ENCODE measurements at places on chromosomes 2 and 18.

- no peak for DNase-seq
Measured at GRCh38 chr2:27721884-27722485, 49.5 kb upstream of the MRPL33 start.

DNA sequence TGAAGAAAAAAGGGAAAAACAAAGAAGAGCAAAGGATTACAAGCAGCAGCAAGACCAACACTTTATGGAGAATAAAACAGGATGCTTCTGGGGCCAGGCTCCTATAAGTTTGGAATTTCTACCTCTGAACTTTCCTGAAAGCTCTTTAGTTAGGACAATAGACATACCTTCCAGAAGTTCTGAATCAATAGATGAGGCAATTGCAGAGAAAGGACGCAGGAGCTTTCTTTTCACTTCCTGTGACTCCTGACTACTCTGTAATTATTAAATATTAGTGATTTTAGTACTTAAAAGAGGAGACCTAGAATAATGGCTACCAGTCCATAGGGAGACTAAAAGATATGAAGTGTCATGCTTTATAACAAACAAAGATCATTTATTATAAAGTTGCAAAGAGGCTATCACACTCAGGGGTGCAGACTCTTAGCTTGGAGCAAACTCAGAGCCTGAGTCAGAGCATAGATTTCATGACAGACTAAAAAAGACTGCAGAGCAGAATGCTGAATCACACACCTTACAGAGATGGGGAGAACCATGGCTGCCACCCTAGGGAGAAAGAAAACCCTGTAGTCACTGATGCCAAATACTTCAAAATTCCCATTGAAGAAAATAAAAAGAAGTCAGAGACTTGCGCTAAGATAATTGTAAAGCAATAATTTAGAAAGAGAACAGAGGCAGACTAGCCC is 52.5 kb upstream of the FAM136A start:
- DNase-seq, result no peak

GRCh38 chr2:175432793-175433192 is 251.3 kb upstream of the ATP5MC3 start:
- DNase-seq, result no peak

GRCh38 chr2:38115216-38116032 is 39.5 kb upstream of the CYP1B1 start:
- DNase-seq, result peak; percentile 33

DNA sequence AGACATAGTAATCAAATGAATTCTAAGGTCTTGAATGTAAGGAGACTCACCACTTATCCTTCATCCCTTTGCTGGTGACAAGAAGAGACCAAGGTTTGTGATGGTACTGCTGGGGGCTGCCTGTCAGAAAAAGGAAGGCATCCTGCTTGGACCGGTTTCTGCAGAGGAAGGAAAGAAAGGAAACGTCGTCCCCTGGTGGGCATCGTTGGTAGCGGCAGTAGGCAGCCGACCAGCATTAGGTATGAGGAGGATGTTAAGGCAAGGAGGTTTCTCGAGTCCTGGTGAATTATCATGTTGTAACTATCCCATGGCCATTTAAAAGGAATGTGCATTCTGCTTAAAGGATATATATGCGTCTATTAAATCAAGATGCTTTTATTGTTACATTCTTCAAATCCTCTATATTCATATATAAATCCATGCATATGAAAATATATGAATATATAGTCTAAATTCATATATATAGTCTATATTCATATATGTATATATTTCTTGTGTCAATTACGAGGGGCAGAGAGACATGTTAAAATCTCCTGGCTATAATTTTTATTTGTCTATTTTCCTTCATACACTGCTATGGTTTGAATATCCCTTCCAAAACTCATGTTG is 94.4 kb upstream of the TGFA start:
- DNase-seq, result peak; percentile 50

GRCh38 chr2:6237039-6237660 is 545.0 kb downstream of the SOX11 start:
- no peak for DNase-seq

GRCh38 chr2:134774786-134775641 is 56.2 kb upstream of the TMEM163 start:
- no peak for DNase-seq

GRCh38 chr2:71130905-71131244 is 441 bp downstream of the MPHOSPH10 start:
- DNase-seq, result no peak

DNA sequence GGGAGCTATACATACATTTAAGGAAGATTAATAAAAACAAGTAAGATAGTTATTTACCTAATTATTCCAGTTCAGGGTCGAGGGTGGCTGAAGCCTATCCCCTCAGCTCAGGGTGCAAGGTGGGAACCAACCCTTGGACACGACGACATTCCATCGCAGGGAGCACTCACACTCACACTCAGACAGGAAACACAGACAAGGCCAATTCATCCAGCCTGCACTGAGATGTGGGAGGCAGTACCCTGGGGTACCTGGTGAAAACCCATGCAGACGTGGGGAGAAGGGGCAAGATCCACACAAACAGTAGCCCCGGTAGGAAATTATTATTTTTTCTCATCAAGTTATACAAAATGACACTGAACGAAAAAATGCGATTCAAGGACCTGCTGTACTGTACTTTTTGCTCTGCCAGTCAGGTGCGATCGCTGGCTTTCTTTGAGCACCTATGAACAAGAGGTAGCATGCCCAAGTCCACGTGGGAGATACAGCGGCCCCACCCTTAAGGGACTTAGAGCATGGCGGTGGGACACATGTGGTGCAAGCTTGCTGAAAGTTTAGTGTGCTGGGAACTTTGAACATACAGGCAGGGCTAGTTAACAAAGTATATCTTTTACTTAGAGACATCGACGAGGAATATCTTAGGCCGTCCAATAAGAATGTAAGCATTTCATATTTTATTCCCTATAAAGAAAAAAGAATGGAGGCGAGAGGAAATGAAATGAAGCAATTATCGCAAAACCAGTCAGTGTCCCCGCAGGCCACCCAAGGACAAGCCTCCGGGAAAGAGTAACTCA is 624 bp downstream of the METTL8 start:
- DNase-seq, result peak; percentile 6

DNA sequence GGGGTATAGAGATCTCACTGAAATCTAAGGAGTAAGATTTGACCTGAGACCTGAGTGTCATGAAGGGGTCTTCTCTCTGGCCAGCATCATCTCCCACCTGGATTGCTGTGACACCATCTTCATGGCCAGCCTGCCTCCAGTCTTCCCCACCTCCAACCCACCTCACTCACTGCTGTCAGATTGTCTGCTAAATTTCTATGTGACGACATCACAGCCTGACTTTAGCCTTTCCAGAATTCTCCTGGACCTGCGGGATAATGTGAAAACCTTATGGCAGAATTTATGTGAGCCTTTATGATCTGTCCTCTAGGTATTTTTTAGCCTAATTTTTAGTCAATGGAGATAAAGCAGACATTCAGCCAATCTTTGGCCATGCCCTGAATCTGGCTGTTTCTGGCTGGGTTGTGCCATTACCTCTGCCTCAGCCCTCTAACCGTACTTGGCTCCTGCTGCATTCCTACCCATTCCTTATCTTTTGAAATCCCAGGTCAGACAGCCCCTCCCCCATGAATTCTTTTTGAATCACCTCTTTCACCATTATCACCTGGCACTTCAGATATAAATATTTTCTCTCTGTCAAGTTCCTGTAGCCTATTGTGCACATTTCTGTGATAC is 66.4 kb upstream of the MMADHC start:
- DNase-seq, result no peak

DNA sequence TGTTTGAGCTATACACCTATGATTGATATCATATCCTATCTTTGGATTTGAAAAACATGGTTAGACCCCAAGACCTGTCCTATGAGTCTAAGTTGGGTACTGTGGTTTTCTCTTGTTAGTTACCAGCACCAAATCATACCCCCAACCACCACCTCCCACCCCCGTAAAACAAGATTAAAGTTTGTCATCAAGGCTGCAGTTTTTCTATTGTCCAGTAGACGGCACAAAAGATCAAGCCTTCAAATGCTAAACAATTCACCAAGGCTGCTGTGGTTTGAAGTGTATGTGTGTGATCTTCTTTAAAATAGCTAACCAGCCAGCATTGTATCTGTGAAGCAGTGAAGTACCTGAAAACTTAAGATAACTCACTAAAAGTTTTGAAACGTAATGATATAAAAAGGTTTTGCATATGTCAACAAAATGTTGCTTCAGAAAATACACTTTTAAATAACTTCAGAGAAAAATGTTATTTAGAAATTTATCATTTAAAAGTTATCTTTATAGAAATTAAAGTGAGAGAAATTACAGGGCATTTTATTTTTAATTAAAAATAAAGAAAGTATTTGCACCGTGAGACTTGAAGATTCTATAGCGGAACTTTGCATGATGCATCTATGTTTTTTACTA is 5.8 kb upstream of the MEIS1 start:
- DNase-seq, result no peak

- no peak for DNase-seq
Measured at GRCh38 chr2:202425036-202425435, 48.9 kb downstream of the BMPR2 start.

- no peak for DNase-seq
Measured at GRCh38 chr2:148812306-148812705, 62.7 kb upstream of the KIF5C start.

GRCh38 chr18:10190564-10190963 is 263.9 kb upstream of the APCDD1 start:
- DNase-seq, result no peak

GRCh38 chr2:7693246-7694075 is 776.2 kb downstream of the RNF144A start:
- no peak for DNase-seq

DNA sequence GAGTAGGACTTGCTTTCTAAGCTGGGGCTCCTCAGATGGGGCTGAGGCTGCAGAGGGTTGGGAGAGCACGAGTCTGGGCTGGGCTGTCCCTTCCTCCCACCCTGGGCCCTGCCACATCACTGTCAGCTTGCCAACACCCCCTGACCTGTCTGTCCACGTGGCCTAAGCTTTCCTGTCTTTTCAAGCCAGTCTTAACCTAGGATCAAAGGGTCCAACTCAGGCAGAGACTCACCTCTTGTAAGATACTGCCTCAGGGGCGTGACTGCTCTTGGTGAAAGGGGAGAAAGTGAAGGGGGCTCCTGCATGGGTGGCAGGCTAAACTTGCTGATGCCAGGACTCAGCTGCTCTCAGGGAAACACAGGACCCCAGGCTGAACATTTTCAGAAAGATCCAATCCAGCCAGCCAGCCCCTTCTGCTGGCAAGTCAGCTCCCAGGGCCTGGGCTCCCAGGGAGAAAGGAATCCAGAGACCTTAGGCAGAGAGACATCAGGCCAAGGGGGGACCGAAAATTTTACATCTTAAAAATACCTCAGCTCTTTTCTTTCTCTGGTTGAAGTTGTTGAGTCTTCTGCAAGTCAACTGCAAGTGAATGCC is 144.2 kb upstream of the ID2 start:
- no peak for DNase-seq

DNA sequence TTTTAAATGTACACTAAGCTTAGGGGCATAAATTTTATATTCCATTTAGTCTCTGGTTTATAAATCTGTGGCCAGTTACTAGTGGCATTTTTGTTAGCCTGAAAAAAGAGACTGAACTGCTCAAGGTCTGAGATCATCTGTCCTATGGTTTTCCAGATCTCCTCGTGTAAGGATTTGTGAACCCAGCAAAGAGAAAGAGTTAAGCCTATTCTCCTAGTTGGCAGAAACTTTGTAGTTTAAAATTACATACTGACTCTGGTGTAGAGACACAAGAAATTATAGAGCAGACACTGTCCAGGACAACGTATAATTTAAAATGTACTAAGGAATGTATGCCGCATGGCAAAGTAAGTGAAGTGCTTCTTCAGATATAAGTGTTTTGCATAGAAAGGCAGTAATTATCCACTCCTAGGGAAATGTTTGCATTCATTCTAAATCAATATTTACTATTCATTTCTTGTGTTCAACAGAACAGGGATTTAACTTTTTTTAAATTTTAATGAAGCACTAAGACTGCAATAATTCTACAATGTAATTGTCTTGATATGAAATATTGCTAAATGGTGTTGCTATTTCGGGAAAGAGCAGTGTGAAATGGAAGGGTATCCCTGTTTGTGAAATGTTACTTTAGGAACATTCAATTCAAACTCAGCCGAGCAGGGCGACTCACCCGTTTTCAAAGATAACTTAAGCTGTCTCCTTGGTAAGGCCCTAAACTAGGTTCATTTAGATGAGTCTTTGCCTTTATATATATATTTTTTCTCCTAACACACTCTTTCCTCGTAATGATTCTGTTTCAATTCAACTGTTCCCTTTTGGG is 508.4 kb upstream of the ZEB2 start:
- no peak for DNase-seq

GRCh38 chr2:223580951-223581350 is 21.2 kb downstream of the SCG2 start:
- DNase-seq, result no peak

- no peak for DNase-seq
Measured at GRCh38 chr2:113213061-113213930, 39.5 kb downstream of the PSD4 start.

GRCh38 chr2:119233326-119234020 is 9.8 kb downstream of the STEAP3 start:
- no peak for DNase-seq

DNA sequence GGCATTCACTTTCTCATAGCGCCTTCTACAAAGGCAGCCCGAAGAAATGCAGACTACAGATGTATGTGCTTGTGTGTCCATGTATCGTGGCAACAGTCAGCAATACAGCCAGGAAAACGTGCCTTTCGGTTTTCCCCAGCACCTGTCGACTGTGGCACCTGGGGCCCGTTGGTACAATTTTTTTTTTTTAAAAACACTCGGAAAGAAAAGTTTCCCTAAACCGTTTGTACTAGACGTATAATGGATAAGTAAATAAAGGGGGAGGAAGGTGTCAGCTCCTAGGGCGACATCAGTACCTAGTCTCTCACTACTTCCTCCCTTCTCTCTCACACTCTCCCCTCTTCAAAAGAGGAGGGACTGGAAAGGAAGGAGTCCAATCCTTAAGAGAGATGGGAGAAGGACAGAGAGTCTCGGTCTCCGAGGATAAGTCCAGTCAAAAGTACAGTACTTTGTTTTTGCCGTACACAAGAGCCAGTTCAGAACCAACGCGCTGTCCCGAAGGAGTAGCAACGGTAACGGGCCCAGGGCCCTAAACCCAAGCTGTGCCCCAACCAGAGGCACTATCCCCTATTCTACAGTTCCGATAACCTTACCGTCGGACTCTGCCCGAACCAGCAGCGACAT is 759 bp downstream of the PPP4R3B start:
- no peak for DNase-seq

All from stimulated activated CD8-positive, alpha-beta memory T cell treated with anti-CD3 and anti-CD28 coated beads, Interleukin-7, amount 100 ng/mL, for 1 hour (primary cell).